ENCODE measurements at places on chromosomes 11 and 22. TPM values are rescaled to one million over a fixed set of nuclear protein-coding genes. Genes with fewer than 3 reads are reported as not detected.

Gene GRAMD1B
- 3.7 TPM for total RNA-seq

Gene RASD2
- 44.4 TPM for total RNA-seq

GRCh38 chr22:29946220-29946619 is 63.2 kb downstream of the MTMR3 start:
- no peaks in the 10 kb centered on the region for H3K27me3 ChIP-seq
- no peak overlapping the region for H3K4me3 ChIP-seq
- H3K36me3 ChIP-seq: no peaks in the 10 kb centered on the region
- no peak for DNase-seq
- no peak overlapping the region for H3K27ac ChIP-seq

DNA sequence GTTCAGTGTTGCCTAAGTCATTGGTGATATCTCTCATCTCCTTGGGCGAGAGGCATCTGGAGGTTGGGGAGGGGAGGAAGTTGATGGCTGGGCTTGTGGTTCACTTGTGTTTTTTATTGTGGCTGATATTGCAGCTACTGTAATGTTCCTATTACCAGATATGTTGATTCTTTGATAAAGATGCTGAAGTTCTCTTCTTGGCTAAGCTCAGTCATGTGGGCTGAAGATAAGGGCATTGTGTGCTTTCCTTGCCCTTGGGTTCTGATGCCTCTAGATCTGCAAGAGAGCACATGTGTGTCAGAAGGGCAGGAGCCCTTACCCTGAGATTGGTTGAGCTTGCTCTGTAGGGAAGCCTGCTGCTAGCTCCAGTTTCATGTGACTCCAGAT is 12.0 kb downstream of the STX3 start:
- no peak overlapping the region for H3K27ac ChIP-seq
- H3K4me3 ChIP-seq: no peak overlapping the region
- H3K36me3 ChIP-seq: no peaks in the 10 kb centered on the region
- no peak for DNase-seq

DNA sequence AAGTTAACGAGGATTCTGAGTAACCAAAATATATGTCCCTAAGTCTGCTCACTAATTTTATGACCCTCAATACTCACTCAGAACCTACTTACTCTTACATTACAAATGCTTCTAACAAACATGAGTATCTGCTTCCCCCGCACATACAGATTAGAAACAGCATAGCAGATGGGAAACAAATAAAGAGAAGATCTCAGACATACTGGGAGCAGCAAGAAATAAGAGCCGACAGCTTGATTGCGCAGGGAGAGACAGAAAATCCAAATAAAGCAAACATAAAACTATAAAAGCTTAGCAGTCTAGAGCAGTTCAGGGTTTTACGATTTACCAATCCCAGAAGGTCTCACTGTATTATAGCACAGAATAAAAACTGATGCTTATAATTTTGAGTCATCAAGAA is 89.1 kb upstream of the DBX1 start:
- no peak overlapping the region for H3K4me3 ChIP-seq
- no peaks in the 10 kb centered on the region for H3K27me3 ChIP-seq
- peaks cover 7% of the 10 kb centered on the region for H3K4me1 ChIP-seq
- no peaks in the 10 kb centered on the region for H3K36me3 ChIP-seq
- no peak overlapping the region for H3K27ac ChIP-seq
- no peak for DNase-seq
